ENCODE measurements at places on chromosomes 5 and 9. TPM values are rescaled to one million over a fixed set of nuclear protein-coding genes. Genes with fewer than 3 reads are reported as not detected.

Gene JAKMIP2
- total RNA-seq: 1.3 TPM

GRCh38 chr5:73393611-73394489, 54.7 kb downstream of the FOXD1 start:
- DNase-seq: no peak

DNA sequence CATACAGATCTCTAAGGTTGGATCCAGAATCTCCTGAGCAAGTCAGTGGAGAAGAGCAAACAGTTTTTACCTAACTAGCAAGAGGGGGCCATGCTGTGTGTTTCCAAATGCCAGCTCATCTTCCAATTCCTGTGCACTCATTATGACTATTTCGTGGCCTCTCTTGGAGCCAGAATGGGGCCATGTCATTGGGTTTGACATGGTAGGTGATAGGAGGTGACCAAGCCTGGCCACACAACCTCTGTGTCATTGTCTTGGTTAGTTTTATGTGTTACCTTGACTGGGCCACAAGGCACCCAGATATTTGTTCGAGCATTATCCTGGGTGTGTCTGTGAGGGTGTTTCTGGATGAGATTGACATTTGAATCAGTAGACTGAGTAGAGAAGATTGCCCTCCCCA, 206.2 kb downstream of the HSPA4 start:
- DNase-seq: no peak

Gene C1QTNF2
- 3.8 TPM for total RNA-seq

- no peak for DNase-seq
These were observed 122.3 kb downstream of the SPATA31D1 start for GRCh38 chr9:82110881-82111280.

- DNase-seq: no peak
These were observed 11.4 kb downstream of the YTHDC2 start for GRCh38 chr5:113524927-113525326.

Gene ANKRD31
- total RNA-seq: 1.0 TPM

GRCh38 chr9:117250610-117251215, 164.1 kb downstream of the ASTN2 start:
- no peak for DNase-seq

GRCh38 chr9:22129633-22130032, 120.5 kb upstream of the CDKN2B start:
- no peak for DNase-seq

Gene DNM1
- 31.4 TPM for total RNA-seq

DNA sequence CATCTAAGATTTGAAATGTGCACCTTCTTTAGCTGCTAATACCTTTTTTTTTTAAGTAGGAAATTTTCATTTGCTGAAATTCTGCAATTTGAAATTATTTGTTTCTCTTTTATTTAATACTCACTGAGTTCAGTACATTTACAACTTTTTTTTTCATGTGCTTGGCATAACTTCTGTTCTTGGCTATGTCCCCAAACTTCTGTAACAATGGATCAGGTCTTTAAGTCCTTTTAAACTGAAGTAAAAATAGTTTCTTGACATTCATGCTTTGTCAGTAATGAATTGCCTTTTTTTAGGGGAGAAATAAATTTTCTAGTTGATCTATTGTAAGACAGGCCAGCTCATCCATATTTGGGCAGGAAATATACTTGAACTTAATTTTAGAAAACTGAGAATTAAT, 41.5 kb downstream of the EDIL3 start:
- DNase-seq: no peak

DNA sequence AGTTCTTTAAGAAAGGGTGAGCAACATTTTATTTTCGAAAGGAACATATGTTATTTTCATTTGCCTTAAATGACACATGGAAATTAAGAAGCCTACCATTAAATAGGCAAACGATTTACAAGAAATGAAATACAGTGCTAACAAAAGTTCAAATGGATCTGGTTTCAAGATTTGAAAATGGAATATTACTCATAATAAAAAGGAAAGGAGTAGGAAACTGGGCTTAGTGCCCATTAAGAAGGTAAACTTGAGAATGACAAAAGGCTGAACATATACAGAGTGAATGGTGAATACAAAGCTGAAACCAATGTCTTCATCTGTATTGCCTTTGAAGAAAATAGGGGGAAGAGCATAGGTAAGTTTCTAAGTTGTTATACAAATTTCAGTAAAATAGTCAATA, 974.2 kb upstream of the C9orf72 start:
- no peak for DNase-seq

Gene PCDHGB3
- 3.2 TPM for total RNA-seq

GRCh38 chr5:35373249-35373648, 143.0 kb upstream of the PRLR start:
- no peak for DNase-seq

DNA sequence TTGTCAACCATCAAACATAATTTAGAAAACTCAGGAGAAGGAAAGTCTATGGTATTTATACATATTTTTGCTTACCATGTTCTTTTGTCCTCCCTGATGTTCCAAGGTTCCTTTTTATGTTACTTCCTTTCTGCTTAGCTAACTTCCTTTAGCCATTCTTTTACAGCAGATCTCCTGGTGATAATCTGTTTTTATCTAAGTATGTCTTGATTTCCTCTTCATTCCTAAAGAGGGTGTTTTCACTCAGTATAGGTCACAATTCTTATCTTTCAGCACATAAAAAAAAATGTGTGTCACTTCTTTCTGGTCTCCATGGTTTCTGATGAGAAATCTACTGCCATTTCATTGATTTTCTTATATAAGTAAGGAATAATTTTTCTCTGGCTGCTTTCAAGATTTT, 384.4 kb upstream of the PDE4D start:
- DNase-seq: no peak

Gene FER
- 38.7 TPM for total RNA-seq

- no peak for DNase-seq
These were observed 22.1 kb upstream of the ROR2 start for GRCh38 chr9:91972076-91972626.

DNA sequence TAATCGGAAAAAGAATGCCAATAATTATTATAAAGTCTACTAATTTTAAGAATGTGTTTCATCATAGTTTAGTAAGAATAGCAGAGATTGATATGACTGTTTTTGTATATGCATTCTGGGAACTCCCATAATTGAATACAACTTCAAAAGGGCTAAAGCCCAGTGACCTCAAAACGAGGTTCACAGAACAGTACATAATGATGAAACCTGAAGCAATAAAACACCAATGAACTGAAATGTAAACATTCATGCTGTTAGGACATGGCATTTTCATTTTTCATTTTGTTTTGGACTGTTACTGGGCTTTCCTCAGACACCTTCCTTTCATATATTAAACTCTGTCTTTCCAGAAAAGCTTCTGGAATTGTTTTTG, 684 bp upstream of the JMY start:
- DNase-seq: no peak

GRCh38 chr9:130681769-130682420, 11.7 kb upstream of the EXOSC2 start:
- DNase-seq: no peak

DNA sequence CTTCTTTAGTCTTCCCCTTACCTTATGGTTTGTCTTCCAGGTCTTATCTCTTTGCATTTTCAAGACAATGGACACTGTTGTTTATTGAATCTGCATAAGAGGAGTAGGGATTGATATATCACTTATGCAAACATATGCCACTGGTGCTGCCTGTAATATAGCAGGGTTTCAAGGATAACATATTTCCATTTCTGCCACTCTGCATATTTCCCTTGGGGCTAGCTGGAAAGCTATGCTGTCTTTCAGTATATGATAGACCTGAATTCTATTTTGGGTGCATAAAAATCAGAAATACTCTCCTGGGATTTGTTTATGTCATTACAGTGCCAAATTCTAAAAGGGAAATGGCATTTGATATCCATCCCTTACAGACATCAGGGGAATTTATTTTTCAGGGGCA, 400.2 kb downstream of the TLR4 start:
- no peak for DNase-seq

DNA sequence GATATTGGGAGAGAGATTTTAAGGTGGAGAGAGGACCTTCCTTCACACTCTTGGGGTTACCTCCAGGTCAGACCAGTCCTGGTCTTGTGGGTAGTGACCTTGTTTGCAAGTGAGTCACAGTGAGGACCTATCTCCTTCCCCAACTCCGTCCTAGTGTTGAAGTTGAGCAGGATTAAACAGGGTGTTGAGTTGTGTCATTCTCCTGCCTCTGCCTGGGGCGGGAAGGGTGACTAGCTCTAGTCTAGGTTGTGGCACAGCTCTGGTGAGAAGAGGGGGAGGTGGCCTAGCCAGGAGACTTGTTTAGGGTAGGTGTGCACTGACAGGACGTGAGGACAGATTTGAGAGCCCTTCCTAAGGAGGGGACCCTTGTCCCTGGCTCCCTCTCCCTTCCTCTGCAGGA, 119.6 kb upstream of the PITX1 start:
- DNase-seq: no peak

GRCh38 chr9:9912459-9912858, 700.3 kb downstream of the PTPRD start:
- DNase-seq: no peak

DNA sequence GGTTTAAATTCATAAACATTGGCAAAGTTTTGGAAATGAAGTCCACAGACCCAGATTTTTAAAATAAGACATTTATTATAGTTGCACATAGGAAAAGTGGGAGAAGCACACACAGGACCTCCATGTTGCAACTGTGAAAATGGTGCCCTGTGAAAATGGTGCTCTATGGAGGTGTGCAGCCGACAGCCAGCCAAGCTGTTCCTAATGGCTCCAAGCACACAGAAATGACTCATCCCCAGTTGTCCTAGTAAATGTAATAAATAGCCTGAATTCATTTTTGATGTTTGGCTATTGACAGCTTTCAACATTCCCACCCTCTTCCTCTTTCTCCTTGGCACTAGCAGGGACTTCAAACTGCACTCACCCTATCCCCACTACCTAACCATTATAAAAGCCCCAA, 590.9 kb downstream of the CAAP1 start:
- DNase-seq: no peak

Gene ANGPTL2
- 22.2 TPM for total RNA-seq

- no peak for DNase-seq
These were observed 126.8 kb downstream of the TMEM174 start for GRCh38 chr5:73299665-73300336.

GRCh38 chr5:15439801-15440200, 60.2 kb upstream of the FBXL7 start:
- DNase-seq: no peak

Gene SH3PXD2B
- 39.8 TPM for total RNA-seq
